Hepatocyte (in vitro differentiated cells): ENCODE measurements at places on chromosomes 5 and 9. TPM values are rescaled to one million over a fixed set of nuclear protein-coding genes. Genes with fewer than 3 reads are reported as not detected.

DNA sequence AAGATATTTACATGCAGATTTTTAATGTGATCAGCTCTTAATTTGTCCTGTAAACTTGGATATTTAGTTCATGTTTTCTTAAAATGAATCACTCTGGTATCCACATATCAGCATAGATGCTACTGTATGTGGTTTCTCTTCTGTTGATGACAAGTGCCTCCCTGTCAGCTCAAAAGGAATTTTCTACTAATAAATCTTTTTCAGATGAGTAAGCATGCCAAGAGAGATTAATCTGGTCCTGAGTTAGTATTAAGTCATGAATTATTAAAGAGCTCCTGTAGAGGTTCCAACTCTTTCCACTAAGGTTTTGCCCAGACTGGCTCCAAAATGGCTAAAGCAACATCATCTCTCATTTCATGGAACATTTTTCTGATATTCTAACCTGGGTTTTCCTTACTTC, 129.2 kb downstream of the GOLPH3 start:
- DNase-seq = no peak
- H3K27me3 ChIP-seq = no peaks in the 10 kb centered on the region

DNA sequence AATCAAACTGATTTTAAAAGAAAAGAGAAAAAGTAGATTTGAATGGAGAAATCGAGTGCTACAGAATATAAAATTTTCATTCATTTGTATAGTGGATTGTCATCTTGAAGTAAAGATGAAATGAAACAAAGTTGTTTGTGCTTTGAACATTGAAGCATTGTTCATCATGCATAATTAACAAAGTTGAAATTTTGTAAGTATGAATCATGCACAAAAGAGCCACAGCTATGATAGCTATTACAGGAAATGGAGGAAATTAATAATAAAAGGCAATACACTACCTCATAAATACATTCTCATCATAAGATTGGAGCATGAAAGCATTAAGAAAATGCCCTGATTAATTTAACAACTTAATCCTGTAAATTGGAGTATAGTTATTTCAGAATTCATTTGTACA, 153.4 kb upstream of the TLX3 start:
- no peaks in the 10 kb centered on the region for H3K36me3 ChIP-seq
- H3K4me3 ChIP-seq = no peak overlapping the region
- no peak overlapping the region for H3K27ac ChIP-seq
- no peak for DNase-seq

DNA sequence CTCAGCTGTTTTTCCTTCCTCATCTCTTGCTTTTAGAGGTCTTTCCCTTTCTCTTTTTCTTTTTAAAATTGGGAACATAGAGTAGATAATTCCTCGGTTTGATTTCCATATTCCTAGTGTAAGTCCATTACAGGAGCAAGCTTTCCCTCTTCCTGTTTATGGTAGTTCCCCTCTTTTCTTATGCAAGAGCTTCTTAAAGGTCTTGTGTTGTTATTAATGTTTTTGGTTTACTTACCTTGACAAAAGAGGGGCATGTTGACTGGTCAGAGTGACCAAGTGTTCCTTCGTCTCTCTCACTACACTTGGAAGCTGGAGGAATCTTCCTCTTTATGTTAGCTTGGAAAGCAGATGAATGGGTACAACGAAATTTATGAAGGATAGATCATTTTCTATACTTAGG, 8.3 kb downstream of the ATG10 start:
- no peaks in the 10 kb centered on the region for H3K36me3 ChIP-seq
- H3K4me3 ChIP-seq = no peak overlapping the region
- H3K4me1 ChIP-seq = no peaks in the 10 kb centered on the region
- DNase-seq = no peak

DNA sequence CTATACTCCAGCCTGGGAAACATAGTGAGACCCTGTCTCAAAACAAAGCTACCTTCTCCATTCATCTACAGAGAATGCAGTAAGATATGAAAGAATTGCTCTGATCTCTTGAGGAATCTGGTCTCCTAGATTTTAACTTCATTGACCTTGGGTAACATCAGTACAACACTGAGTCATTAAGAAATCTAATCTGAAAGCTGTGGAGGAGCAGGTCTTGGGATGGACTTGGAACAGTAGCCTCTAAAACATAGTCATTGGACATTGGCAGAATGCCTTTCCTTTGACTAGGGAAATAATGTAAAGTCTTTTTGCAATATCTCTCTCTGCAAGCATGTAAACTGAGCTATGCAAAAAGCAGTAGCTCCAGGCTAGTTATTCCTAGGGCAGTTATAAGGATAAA, 58.1 kb downstream of the KCNN2 start:
- H3K4me3 ChIP-seq = no peak overlapping the region
- no peaks in the 10 kb centered on the region for H3K4me1 ChIP-seq
- H3K27me3 ChIP-seq = no peaks in the 10 kb centered on the region
- H3K27ac ChIP-seq = no peak overlapping the region
- peak; percentile 11 for DNase-seq

GRCh38 chr9:93365427-93366118, 85.9 kb upstream of the FAM120A start:
- H3K4me1 ChIP-seq = no peaks in the 10 kb centered on the region
- no peaks in the 10 kb centered on the region for H3K36me3 ChIP-seq
- no peak overlapping the region for H3K27ac ChIP-seq
- no peaks in the 10 kb centered on the region for H3K27me3 ChIP-seq

DNA sequence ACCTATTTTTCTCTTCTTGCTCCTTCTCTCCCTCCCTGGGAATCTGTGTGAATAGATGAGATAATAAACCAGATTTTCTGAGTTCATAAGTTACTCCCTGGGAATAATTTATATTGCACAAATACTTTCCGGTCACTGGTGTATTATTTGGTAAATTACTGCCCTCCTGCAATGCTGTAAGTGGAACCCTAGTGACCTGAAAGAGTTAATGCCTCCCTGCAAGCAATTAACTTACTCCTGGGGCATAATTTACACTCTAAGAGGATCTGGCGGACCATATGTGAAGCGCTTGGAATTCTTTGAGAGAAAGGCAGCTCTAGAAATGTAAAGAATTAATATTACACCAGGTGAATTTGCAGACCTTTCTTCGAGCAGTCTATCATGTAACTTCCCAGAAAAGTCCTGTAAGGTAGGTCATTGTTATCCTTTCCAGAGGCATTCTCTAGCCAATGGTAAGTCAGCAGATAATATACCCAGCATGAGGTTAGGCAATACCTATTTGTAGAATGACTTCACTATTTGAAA, 7.0 kb upstream of the GDNF start:
- DNase-seq = no peak
- no peak overlapping the region for H3K4me3 ChIP-seq
- H3K36me3 ChIP-seq = no peaks in the 10 kb centered on the region
- H3K4me1 ChIP-seq = peaks cover 13% of the 10 kb centered on the region
- H3K27ac ChIP-seq = no peak overlapping the region

Gene RICTOR
- polyA plus RNA-seq = 8.0 and 8.5 TPM in 2 replicates

Gene PARP8
- 11.9 and 18.3 TPM in 2 replicates for polyA plus RNA-seq

Gene SPDL1
- polyA plus RNA-seq = 17.9 and 18.4 TPM in 2 replicates

Gene GPR21
- polyA plus RNA-seq = 0.75 TPM in 1 of 2 replicates, not detected in the other

Gene FAM170A
- not detected in 2 replicates for polyA plus RNA-seq
